ENCODE measurements at places on chromosomes 2 and 18.
A peak's percentile ranks its signal among the peaks of the same experiment; 100 is the strongest.

GRCh38 chr18:72056171-72056570 lies 488.0 kb downstream of the CBLN2 start:
- DNase-seq: no peak

GRCh38 chr2:54513363-54513715 lies 57.2 kb downstream of the SPTBN1 start:
- DNase-seq: no peak

- DNase-seq: no peak
Measured at GRCh38 chr2:142724186-142724585, 153.3 kb upstream of the KYNU start.

- DNase-seq: no peak
Measured at GRCh38 chr2:108184419-108184818, 55.3 kb upstream of the SULT1C3 start.

GRCh38 chr2:79993144-79993543 lies 311.4 kb downstream of the LRRTM1 start:
- DNase-seq: no peak

DNA sequence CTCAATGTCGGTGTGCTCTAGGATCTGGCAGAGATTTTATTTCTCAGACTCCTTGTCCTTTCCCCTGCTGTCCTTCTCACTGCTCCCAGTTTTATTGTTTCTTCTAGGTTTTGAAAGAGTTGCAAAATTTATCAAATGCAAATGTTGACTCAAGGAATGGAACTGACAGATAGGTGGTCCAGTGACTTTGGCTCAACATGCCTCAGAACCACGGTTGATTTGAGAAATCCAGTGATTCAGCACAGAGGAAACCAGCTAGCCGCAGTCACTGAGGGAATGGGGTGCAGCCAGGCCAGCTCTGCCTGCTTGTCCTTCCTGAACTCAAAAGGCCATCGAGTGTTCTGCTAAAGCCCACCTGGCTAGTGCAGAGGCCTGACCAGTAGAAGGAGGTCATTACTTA lies 125.7 kb upstream of the LYPD6 start:
- DNase-seq: no peak

DNA sequence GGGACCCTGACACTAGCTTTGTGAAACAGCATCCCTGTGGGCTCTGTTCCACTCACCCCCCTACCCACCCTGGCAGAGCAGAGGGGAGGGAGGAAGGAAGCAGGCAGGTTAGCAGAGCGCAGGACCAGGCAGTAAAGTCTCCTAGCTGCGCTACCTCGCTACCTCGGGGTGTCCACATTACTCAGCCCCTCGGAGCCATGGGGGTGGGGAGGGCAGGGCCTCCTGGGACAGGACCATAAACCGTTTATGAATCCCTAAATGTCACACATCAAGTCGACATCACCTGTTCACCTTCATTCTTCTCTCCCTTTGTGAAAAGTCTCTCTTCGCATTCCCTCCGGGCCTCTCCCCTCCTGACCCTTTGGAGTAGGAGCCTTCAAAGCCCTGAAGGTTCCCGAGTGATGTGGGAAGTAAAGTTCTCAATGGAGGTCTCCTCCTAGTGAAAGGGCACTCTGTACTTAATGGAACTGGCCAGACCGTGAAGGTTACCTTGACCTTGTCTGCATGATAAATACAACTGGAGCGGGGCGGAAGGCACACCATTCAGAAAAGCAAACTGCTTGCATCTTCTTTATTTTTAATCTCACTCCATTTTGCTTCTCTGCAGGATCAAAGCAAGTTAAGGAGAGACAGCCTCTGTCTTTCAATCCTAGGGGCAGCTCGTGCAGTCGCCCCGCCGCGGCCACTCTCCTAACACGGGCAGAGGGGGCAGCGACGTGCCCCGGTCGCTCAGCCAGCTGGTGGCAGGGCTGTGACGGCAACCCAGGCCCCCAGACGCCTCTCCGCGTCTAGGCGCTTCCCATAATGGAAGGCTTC lies 23.7 kb upstream of the SMAD7 start:
- DNase-seq: no peak

DNA sequence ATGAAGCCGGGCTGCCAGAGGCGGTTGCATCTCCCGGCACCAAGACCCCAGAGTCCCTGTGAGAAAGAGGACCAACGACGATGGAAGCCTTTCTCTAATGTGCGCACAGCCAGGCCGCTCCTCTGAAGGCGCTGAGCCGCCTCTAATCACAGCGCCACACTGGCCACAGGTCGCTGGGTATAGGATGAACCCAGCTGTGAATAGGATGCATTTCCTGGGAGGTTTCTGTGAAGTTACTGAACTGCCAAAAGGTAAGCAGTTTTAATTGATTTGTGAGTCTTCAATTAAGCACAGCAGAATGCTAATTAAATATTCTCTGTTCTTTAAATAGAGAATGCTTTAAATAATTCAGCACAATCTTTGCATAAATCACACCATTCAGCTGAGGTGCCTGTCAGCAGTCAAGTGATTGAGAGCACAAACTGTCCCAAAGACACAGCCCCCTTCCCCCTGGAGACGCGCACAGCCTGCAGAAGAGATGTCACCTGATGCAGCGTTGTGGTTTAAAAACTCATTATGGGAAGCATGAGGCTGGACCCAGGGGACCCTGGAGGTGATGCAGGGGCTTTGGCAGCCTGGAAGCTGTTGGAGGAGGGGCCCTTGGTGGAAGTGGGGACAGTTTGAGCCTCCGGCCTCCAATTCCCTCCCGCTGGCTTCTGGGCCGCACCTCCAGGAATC lies 98.1 kb downstream of the RTP5 start:
- no peak for DNase-seq

GRCh38 chr2:20093263-20094141 lies 42.1 kb upstream of the LAPTM4A start:
- no peak for DNase-seq

DNA sequence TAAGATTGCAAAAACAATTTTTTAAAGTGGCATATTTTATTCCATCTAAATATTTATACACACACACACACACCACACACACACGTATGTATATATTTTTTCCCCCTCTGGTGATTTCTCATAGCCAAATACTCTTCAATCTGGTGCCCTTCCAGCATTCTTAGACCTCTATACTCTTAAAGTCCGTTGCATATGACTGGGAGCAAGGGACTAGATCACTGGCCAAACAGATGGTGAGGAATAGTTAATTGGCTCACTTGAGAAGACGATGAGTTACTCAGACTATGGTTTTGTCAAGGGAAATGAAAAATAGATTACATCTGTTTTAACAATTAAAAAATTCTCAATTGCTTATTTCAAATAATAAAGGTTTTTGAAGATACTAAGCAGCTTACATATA lies 512.5 kb upstream of the LRRTM4 start:
- no peak for DNase-seq

- no peak for DNase-seq
Measured at GRCh38 chr2:71534826-71535225, 81.5 kb downstream of the DYSF start.

GRCh38 chr2:50564766-50565165 lies 467.2 kb downstream of the NRXN1 start:
- no peak for DNase-seq

- no peak for DNase-seq
Measured at GRCh38 chr2:85062565-85062964, 70.6 kb upstream of the TCF7L1 start.

DNA sequence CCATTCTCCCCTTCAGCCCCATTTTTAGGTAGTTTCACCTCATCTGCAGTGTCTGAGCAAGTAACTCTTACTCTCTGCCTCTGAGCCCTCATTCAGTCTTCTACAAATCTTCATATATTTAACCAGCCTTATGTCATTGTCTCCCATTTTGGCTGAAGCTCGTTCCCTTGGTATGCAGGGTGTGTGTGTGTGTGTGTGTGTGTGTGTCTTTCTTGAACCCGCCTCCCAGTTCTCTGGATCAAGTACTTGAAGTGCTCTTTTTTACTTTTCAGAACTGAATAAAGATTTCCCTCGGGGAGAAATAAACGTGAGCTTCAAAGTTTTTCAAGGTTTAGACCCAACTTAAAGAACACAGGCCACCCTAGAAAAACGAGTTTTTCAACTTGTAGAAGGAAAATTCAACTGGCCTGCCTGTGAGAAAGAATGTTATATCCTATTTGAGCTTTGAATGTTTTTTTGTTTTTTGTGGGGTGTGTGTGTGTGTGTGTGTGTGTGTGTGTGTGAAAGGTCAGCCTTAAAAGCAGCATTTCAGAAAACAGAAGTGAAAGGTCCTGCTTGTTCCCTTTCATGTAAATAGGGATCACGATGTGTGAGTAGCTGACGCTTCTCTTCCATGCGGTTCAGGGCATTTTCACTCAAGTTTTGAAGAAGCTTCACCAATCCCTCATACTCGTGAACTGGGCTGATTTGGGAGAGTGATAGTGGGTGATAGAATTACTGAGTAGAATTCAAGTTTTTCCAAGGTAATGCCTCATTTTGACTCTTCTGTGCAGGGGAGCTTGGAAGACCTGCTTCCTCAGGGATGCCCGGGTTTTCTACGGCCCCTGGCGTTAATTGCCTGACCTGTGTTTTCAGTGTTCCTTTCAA lies 50.6 kb upstream of the EML6 start:
- DNase-seq: no peak

- DNase-seq: peak; percentile 39
Measured at GRCh38 chr2:191566344-191566743, 111.6 kb upstream of the NABP1 start.

DNA sequence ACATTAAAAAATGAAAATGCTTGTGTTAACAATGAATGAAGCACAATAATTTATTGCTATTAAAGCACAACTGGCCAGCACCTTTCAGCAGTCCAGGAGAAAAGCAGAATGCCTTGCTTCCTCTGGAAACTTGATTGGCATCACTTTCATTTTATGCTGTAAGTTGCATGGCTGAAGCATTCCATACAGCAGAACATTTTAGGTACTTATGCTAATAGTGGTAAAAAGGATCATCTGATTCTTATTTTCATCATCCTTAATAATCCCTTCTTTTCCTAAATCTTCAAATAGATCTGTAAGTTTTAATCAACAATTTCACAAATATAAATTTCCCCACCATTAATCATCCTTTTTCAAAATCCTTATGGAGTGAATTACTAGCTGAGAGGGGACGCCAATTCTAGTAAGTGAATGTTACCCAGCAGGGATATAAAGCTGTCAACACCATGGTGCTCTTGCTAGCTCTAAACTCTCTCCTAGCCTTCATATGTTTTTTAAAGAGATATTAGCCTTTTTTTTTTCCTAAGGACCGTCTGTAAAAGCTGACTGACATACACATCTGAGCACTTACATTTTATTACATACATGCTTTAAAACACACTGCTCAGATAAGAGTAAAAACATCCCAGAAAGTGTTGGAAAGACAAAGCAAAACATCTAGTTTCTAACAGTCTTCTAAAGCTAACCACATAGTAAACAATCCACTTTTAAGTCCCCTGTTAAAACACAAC lies 5.3 kb downstream of the SATB2 start:
- no peak for DNase-seq

GRCh38 chr2:215711471-215712034 lies 275.7 kb upstream of the FN1 start:
- DNase-seq: no peak

GRCh38 chr2:181072486-181073235 lies 92.3 kb downstream of the UBE2E3 start:
- DNase-seq: no peak

GRCh38 chr2:174931724-174932123 lies 73.5 kb downstream of the CHN1 start:
- DNase-seq: no peak

DNA sequence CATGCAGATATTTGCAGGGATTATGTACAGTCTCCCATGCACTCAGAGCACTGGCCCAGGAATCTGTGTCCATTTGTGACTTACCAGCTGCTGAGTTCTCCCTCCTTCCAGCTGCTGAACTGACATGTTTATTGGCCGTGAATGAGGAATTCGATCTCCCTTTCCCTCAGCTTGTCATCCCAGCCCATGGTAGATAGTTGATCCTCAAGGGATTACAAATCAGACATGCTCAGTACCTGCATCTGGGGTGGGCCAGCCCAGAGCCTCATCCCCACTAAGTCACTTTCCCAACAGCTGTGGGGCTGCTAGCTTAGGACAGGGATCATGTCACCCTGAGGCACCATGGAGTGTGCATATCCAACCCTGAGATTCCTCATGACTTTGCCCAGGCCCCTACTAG lies 1284.9 kb upstream of the LRRTM1 start:
- DNase-seq: no peak

DNA sequence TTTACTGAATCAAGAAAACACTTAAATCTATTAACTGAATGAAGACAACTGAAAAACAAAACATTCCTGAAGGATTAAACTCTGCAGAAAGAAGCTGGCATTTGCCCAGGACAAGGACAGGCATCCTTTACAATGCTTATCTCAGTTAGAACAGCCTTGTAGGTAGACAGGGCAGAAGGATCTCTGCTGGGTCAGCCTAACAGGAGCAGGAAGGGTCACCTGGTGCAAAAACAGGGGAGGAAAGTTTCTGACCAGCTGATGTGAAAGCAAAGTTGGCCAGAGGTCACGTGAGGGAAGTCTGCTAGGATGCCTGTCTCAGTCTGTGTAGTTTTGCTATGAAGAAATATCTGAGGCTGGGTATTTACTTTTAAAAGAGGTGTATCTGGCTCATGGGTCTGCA lies 348.6 kb downstream of the ANAPC1 start:
- no peak for DNase-seq

- DNase-seq: no peak
Measured at GRCh38 chr2:86308356-86308755, 29.1 kb downstream of the REEP1 start.

- DNase-seq: no peak
Measured at GRCh38 chr2:191311156-191311555, 66.0 kb downstream of the MYO1B start.

- no peak for DNase-seq
Measured at GRCh38 chr2:234388591-234388990, 108.3 kb downstream of the ARL4C start.

- DNase-seq: no peak
Measured at GRCh38 chr18:58536534-58537271, 92.2 kb downstream of the ALPK2 start.

- no peak for DNase-seq
Measured at GRCh38 chr2:177585234-177585863, 192.8 kb downstream of the AGPS start.

DNA sequence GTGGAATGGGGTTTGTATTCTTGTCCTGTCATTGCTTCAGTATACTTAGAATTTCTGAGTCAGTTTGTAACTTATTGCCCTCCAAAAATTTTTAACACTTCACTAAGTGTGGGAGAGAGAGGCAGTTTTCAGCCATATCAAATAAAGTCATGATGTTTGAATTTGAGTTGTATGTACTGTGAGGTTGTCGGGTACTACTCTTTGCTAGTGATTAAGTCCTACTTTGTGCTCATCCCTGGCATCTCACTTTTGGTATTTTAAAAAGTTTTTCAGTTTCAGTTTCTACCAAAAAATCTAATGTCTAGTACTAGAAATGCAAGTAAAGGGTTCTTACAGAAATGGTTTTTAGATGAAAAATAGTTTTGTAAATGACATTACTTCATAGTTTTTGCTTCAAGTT lies 40.7 kb downstream of the EIF5B start:
- no peak for DNase-seq

- no peak for DNase-seq
Measured at GRCh38 chr2:49174750-49175149, 20.4 kb upstream of the FSHR start.

- DNase-seq: no peak
Measured at GRCh38 chr2:26740890-26741302, 23.2 kb upstream of the SLC35F6 start.

All from stimulated activated CD4-positive, alpha-beta T cell treated with anti-CD3 and anti-CD28 coated beads, Interleukin-15, amount 100 ng/mL, for 1 hour (primary cell).